Retina (tissue), 1 donor: ENCODE measurements at places on chromosomes 7 and 10.

DNA sequence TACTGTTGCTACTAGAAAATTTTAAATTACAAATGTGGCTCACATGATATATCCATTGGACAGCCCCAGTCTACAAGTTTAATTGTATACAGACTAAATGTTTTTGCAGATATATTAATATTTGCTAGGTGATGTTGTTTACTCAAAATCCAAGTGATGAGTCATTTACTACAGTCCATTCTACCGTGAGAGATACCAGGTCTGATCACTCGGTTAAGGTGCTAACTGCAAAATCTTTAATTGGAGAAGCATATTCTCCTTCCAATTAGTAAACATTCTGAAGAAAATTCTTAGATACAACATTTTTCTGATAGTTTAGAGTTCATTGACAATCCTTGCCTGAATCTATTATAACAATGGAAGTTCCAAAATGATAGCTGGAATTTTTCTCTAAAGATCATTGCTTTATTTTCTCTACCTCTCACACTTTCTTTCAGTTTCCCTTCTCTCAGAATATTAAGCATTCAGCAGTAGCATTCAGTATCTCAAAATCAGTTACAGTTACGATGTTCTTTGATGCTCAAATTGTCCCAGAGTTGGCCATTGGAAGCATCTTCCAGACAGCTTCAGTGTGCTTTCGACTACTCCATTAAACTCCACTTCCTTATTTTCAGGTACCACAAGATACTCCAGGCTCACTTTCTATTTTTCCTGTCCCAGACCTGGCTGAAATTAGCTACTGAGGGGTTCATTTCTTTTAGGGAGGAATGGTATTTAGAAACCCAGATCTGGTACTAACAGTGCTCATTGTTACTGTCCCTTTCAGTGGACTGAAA lies 2.3 kb downstream of the ABCB1 start:
- DNase-seq: no peak

GRCh38 chr7:139909379-139910050 lies 80.5 kb downstream of the TBXAS1 start:
- no peak for DNase-seq

DNA sequence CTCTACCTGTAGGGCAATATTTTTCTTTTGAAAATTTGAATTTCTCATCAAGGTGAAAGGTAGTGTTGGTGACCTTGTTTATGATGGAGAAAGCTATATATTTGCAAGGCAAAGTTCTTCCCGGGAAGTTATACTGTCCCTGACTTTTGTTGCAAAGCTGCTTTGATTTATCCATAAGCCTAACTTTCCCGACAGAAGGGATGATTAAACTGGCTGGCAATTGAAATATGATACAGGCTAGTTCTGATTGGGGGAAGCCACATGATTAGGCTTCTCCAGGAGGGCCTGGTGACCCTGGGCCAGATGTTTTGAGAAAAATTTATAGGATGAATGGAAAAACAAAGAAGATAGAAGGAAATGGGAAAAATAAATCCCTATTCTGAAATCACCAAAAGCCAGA lies 215.5 kb downstream of the ACTR3B start:
- no peak for DNase-seq

- DNase-seq: no peak
These were observed 115.0 kb upstream of the AFAP1L2 start for GRCh38 chr10:114519306-114519669.

DNA sequence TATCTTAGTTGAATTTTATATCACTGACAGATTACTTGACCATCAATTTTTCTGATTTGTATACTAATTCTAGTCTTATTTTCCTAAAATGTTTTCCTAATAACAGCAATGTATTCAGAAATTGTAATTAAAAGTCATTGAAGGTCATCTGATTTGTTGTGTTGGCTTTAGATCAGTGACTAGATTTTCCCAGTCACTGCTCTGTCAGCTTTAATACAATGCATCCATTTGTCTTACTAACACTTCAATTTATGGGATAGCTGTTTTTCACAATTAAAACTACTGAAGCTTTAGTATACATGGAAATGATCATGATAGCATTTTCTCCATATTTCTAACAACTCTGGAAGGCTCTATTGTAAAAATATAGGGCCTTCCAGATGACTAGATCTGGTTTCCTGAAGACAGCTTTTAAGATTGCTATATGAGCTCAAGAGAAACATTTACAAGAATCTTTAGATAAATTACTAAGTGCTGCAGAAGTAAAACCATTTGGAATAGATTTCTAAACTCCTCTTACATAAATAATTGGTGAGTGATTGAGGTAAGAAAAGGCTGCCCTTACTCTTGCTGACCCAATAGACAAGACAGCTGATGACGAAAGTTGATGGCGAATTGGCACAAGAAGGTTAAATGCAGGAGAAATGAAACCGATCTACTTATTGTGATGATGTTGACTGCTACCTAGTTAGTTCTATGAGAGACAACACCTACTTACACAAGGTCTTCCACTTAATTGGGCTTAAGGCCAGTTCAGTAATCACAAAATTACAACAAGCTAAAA lies 74.1 kb downstream of the LRRTM3 start:
- DNase-seq: no peak

DNA sequence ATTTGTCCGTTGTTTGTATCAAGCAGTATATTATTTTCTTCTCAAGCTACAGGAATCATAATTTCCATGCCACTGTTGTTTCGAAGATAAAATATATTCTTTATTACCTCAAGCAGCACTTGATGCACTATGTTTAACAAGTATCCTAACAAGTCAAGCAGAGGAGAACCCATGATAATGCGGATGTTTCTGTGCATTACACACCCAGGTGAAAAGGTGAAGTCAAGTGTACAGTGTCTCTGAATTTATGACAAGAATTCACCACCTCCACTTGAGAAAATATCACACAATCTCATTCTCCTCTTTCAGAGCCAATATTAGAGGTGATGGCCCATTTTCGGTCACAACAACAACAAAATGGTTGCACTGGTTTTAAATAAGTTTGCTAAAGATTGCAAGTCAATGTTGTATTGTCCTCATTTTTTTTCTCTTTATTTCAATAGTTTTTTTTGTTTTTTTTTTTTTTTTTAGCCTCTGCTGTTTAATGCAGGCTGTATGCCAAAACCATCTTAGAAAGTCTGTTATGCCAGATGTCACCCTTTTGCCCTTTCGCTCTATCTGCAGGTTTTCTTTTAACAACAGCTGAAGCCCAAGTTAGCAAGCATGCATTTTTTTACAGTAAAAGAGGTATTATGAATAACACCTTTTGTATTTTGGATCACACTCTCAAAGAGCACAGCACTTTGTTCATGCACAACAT lies 568.7 kb upstream of the LRRN3 start:
- DNase-seq: no peak

- no peak for DNase-seq
These were observed 129.3 kb downstream of the WNT2 start for GRCh38 chr7:117193564-117193963.

GRCh38 chr7:12703881-12704280 lies 16.4 kb downstream of the ARL4A start:
- no peak for DNase-seq

- DNase-seq: no peak
These were observed 125.8 kb downstream of the ANKRD7 start for GRCh38 chr7:118350260-118350659.

DNA sequence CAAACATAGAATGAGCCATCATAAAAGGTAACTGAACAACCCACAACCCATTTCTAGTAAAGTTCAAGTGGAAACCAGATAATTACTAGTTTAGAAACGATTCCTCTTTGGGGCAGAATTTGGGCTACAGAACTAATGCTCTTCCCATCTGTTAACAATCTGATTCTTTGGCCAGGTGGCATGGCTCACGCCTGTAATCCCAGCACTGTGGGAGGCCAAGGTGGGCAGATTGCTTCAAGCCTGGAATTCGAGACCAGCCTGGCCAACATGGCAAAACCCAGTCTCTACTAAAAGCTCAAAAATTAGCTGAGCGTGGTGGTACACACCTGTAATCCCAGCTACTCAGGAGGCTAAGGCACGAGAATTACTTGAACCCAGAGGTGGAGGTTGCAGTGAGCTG lies 18.5 kb downstream of the CYP51A1 start:
- DNase-seq: no peak

- no peak for DNase-seq
These were observed 67.2 kb downstream of the CAMK1D start for GRCh38 chr10:12416344-12417050.
